ENCODE measurements at places on chromosomes 7 and 10.
A peak's percentile ranks its signal among the peaks of the same experiment; 100 is the strongest.

GRCh38 chr7:8699875-8700624 lies 266.6 kb downstream of the NXPH1 start:
- DNase-seq: no peak

- DNase-seq: no peak
Measured at GRCh38 chr10:43194266-43194665, 56.0 kb downstream of the CSGALNACT2 start.

- no peak for DNase-seq
Measured at GRCh38 chr10:91411621-91412020, 1.5 kb downstream of the HECTD2 start.

- no peak for DNase-seq
Measured at GRCh38 chr7:99210265-99210970, 2.5 kb upstream of the KPNA7 start.

DNA sequence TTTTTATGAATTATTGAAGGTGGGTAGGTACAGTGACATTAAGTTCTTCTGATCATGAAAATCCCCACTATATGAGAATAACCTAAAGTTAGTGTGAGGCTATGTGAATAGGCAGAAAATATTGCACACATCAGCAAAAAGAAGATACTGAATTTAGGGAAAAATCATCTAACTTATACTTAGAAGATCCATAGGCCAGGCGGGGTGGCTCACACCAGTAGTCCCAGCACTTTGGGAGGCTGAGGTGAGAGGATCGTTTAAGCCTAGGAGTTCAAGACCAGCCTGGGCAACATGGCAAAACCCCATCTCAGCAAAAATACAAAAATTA lies 49.5 kb upstream of the ARHGAP12 start:
- DNase-seq: no peak

GRCh38 chr7:105250706-105251105 lies 138.0 kb downstream of the SRPK2 start:
- DNase-seq: no peak

- DNase-seq: peak; percentile 58
Measured at GRCh38 chr7:99473315-99473596, 566 bp downstream of the ZNF789 start.

GRCh38 chr10:126058104-126058503 lies 161.7 kb downstream of the FANK1 start:
- no peak for DNase-seq

GRCh38 chr10:13722747-13723653 lies 136.2 kb downstream of the PRPF18 start:
- DNase-seq: no peak

GRCh38 chr10:46526682-46527038 lies 29.8 kb downstream of the GPRIN2 start:
- no peak for DNase-seq

DNA sequence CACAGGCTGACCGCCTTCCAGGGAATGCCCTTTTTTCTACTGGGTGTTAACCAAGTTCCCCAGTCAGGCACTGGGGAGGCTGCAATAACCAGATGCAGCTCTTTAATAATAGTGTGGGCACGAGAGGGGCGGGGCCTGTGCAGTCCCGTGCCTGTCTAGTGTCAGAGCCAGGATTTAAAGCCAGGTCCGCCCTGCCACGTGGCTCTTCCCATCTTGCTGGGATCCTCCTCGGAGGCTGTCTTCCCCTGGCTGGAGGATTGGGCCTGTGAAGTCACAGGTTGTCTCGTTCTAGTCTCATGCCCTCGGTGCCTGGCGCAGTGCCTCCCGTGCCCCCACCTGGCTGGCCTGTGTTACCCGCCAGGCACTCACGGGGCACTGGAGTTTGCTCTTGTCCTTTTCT lies 25.2 kb downstream of the TMEM120A start:
- DNase-seq: no peak

GRCh38 chr10:20622531-20623211 lies 274.4 kb downstream of the NEBL start:
- no peak for DNase-seq
